K562 (cell line): ENCODE measurements at places on chromosomes 6 and 20.

- no peak for DNase-seq
These were observed 148.1 kb upstream of the UST start for GRCh38 chr6:148598724-148599123.

DNA sequence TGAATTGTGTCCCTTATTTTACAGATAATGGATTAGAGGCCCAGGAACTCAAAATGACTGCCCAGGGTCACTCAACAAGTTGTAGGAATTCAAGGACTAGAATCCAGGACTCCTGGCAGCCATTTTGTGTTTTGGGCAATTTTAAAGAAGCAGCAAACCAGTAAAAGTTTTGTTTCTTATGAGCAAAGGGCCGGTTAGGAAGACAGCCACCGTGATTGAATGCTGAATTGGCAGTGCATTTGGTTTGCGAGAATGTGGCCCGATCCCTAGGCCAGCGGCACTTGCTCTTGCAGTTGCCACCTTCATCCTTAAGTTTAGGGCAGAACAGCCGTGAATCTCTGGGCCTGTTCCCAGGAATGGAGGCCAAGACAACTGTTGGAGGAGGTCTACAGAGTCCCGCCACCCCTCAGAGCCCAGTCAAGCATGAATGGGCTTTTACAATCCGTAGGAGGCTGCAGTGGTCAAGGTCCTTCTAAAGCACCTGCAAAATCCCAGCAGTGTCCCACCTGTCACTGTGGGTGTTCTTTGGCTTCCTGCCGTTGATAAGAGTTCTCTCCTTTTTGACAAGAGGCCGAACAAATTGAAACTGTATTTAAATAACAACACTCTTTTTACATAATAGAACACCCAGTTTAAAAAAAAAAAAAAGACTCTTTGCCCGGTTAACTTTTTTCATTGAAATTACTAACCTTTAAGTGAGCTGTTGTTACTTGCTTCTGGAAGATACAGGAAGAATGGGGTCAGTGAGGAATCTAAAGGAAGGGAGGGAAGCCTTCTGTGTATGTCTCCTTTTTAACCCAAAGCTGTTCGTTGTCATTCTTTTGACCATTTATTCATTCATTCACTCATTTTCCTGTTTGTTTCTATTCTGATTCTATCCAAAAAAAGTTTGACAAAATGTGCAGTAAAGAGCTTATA is 68.7 kb downstream of the PHACTR2 start:
- DNase-seq: no peak

DNA sequence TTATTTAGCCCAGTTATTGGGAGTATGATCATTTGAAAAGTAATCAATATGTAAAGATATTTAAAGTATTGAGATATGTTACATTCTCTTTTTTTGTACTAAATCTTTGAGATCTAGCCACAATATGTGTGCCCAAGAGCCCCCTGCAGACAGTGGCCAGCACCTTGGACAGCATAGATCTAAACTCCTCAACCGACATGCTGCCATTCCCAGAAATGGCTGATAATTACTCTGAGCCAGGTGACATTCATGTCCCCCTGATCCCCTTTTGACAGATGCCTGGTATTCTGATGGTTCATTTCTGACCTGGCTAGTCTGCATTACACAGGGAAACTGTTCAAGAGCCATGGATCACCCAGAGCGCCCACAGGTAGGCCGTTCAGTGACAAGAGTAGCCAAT is 177.1 kb downstream of the ZDHHC14 start:
- DNase-seq: no peak

- no peak for DNase-seq
These were observed 45.2 kb downstream of the LRRC1 start for GRCh38 chr6:53840027-53840426.

- DNase-seq: no peak
These were observed 613 bp upstream of the DLL1 start for GRCh38 chr6:170291271-170292110.

DNA sequence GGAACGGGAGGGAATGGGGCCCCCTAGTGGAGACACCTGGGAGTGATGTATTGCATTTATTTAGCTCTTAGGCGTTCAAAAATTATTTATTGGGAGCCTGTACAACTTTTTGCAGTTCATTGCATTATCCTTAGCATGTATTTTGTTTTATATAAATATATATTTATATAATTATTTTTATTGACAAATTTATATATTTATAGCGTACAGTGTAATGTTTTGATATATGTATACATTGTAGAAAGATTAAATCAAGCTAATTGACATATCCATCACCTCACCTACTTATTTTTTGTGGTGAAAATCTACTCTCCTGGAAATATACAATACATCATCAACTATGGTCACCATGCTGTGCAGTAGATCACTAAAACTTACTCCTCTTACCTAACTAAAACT is 975 bp downstream of the SIRT5 start:
- DNase-seq: no peak

DNA sequence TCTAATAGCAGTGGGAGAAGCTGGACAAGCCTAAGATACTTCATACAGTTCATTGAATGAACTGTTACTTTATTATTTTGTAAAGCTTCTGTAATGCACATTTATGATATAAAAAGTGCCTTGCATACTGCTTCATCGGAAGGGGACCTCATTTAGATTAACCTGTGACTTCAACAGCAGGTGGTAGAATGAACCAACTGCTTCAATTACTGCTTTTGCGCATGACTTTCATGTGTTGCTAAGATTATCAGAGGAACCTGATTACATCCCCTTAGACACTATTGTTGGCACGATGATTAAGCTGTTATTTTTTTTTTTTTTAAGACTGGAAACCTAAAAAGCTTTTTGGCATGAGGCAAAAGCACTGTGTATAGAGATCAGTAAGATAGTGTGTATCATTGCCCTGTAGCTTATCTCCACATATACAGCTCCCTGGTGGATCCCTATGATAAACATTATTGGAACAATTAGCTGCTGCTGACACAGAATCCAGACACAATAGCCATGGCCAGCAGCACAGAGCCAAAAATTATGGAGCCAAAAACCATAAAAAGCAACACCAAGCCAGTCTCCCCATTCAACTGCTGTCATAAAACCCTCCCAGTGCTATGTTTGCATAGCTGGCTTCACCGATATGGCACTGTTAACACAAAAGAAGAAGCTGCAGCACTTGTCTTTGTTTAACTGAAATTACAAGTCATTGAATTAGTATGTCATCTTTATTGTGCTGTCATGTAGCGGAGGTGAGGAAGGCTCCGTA is 731.6 kb upstream of the MMS22L start:
- no peak for DNase-seq

GRCh38 chr6:167647306-167647705 is 179.4 kb upstream of the AFDN start:
- DNase-seq: no peak

DNA sequence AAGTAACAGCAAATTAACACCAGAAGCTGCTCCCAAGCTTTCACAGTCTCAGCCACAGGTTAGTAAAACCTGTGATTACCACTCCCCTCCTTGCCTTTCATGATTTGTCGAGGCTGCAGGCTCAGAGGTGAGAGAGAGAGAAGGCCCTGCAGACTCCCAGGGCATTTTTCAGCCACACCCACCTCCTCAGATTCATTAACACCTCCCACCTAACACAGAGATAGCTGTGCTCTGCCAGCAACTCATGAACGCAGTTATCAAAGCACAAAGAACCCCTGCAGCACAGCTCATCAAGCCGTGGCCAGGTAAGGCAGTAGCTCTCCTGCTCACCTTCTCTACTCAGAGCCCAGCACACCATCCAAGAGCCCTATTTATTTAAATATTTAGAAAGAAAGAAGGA is 27.1 kb downstream of the F13A1 start:
- DNase-seq: no peak

- DNase-seq: no peak
These were observed 1.4 kb downstream of the DEFB124 start for GRCh38 chr20:31473331-31474096.

GRCh38 chr20:18743665-18744440 is 69.7 kb upstream of the SCP2D1 start:
- DNase-seq: no peak

DNA sequence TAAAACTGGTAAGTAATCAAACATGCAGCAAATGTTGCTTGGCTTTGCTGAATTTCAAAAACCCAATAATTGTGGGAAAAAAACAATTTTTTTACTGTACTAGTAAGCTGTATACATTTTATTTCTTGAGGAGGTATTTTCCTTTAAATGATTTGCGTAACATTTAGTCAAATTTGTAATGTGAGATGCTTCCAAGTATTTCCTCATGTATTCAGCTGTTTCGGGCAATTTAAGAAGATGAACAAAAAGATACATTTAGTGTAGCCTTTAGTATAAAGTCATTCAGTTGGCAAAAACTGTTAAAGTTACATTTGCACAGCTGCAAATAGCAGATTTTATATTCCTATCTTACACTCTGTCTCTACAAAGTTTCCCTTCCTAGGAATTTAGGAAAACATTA is 186.1 kb upstream of the SCGN start:
- no peak for DNase-seq

- DNase-seq: peak; percentile 51
These were observed 161.3 kb downstream of the PHACTR3 start for GRCh38 chr20:59765599-59766177.

GRCh38 chr6:20929283-20929682 is 395.0 kb downstream of the CDKAL1 start:
- no peak for DNase-seq

DNA sequence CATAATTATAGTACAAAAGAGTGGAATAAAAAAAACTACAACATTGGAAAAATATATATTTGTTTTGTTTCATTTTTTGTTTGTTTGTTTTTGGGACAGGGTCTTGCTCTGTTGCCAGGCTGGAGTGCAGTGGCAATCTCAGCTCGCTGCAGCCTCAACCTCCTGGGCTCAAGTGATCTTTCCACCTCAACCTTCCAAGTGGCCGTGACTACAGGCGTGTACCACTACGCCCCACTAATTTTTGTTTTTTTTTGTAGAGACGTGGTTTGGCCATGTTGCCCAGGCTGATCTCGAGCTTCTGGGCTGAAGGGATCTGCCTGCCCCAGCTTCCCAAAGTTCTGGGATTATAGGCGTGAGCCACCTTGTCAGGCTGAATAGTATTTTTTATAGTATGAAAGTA is 41.4 kb upstream of the SH3BGRL2 start:
- no peak for DNase-seq

DNA sequence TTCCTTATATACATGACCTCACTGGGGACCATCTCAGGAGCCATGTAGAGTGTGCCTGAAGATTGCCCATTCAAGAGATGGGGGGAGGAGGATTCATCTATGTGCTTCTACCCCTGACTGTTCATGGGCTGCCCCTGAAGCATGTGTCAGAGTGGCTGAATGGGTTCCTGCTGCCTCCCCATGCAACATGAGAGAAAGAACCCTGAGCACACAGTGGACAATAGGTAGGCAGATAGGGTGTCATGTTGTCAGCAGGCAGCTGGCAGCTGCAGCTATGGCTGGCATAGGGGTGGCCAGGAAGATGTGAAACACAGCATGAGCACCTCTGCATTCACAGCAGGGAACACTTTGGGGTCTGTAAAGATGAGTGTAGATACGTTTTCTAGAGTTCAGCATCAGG is 208.4 kb upstream of the CNR1 start:
- no peak for DNase-seq

DNA sequence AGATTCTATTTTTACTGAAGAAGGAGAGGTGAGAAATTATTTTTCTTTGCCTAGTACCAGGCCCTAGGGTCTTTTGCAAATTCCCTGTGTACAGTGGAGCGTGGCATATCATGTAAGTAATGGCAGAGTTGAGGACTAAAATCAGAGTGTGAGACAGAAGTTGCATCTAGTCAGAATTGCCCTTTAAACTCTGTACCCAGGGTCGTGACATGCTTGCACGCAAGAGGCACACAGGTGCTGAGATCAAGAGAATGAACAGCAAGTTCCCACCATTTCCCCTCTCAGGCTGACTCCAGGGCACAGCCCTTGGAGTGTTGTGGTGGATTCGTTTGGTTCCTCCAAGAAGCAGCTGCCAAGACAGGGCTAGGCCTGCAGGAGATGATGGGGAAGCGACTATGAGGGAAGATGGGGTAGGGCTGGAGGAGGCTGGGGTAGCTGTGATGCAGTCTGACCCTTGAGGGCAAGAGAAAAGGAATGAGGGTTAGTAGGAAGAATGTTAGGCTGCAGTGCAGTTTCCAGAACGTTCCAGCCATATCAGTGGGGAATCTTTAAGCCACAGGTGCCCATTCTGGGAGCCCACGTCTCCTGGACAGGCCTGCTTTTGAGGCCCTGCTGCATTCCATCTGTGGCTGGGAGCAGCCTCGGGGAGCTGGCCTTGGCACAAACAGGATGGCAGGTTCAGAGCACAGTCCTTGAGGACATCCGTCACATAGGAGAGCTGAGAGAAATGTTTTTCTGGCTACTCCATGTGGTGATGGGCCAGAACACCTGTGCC is 6.9 kb downstream of the NELFCD start:
- DNase-seq: no peak

- DNase-seq: peak; percentile 91
These were observed 37.3 kb upstream of the BTN3A2 start for GRCh38 chr6:26327450-26328264.

- no peak for DNase-seq
These were observed 50.8 kb downstream of the ARHGAP18 start for GRCh38 chr6:129659167-129659566.

GRCh38 chr20:16007962-16008361 is 565.3 kb downstream of the KIF16B start:
- DNase-seq: no peak

GRCh38 chr20:5211803-5212714 is 85.3 kb downstream of the CDS2 start:
- no peak for DNase-seq

GRCh38 chr6:32166411-32167061 is 2.1 kb downstream of the EGFL8 start:
- DNase-seq: peak; percentile 69

- no peak for DNase-seq
These were observed 70.8 kb upstream of the SLC22A23 start for GRCh38 chr6:3527651-3527977.

DNA sequence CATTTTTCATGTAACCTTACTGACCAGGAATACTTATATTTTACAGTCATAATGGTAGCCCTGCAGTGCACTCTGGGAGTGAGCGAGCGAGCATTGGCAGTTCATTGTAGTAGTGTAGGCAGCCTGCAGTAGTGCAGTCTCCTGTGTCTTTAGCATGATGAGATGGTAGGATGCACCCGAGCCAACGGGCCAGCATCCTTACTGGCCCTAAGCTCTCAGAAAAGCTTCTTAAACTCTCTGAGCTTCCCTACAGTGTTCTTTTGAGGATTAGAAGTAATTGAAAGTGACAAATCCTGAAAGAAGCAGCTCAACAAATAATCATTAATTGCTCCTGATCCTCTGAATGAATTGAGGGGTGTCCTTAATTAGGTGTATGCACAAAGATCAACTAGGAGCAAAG is 20.9 kb downstream of the SLC9A8 start:
- DNase-seq: no peak

GRCh38 chr6:113292646-113293422 is 564.3 kb upstream of the MARCKS start:
- DNase-seq: no peak

- no peak for DNase-seq
These were observed 19.3 kb downstream of the FGD2 start for GRCh38 chr6:37024656-37025337.

DNA sequence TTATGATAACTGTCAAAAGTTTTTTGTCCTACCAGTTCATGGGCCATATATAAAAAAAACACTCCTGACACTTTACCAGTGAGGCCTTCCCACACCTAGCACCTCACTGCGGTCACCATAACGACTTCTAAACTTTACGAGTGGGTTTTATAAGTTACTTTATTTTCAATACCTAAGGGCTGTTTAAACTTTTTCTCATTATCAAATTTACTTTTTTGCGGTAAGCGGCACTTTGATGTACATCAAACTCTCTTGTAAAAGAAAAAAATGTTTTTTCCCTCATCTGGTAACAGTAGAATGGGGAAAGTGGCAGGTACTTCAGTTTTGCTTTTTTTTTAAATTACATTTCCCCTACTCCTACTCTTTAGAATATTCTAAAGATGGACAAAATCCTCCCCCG is 36.2 kb downstream of the FYN start:
- DNase-seq: no peak
